Hematopoietic multipotent progenitor cell treated with erythropoietin and hydrocortisone succinate and interleukin-3 and kit ligand, for 4 days (in vitro differentiated cells): ENCODE measurements at places on chromosomes 6 and 20.

DNA sequence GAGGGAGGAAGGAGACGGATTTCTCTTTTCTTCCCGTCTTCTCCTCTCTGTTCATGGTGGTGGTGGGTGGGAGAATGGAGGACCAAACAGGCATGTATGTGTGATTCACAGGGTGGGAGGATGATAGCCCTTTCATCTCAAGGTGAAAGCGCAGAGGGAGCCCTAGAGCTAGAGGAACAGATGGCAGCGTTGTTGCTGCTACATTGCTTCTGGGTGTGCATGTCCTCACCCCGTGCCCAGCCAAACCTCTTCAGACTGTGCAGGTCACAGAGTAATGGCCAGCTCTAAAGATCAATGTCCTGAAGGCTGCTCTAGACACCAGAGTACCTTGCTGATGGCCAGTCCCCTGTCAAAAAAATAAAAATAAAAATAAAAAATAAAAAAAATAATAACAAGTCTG lies 301.8 kb downstream of the TBC1D7 start:
- peak; percentile 62 for DNase-seq

DNA sequence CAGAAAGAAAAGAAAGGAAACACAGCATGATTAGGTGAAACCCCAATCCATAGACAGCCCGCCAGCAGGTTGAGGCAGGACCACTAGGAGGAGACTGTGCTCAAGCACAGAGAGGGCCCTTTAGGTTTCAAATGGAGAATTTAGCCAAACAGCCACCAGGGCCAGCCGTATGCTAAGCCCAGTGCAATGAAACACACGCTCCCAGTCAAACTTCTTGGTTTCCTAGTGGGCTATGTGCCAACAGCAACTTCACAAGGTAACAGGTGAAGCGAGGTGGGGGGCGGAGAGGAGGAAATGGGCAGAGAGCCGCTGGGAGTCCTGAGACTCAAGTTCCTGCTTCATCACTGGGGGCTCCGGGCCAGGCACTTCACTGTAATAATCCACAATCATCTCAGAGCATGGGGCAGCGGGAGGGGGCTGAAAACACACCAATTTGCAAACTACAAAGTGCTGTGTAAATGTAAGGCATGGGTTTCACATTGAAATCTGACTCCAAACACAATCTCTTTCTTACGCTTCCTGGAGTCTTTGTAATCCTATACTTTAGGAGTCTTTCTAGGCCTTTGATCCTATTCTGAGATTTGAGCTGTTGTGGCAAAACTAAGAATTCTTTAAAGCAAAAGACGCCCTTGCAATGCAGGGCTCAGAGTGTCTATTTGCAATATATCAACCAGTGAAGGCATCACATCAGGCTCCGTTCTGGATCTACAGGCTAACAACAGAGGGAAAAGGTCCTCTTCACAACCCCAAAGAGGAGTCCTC lies 117.3 kb downstream of the OPRM1 start:
- peak; percentile 81 for DNase-seq

GRCh38 chr20:12166053-12166717 lies 248.5 kb downstream of the BTBD3 start:
- DNase-seq, result no peak

- DNase-seq, result no peak
Measured at GRCh38 chr20:24755411-24755922, 193.6 kb upstream of the CST7 start.

- DNase-seq, result no peak
Measured at GRCh38 chr6:45742591-45742990, 273.1 kb downstream of the CLIC5 start.

DNA sequence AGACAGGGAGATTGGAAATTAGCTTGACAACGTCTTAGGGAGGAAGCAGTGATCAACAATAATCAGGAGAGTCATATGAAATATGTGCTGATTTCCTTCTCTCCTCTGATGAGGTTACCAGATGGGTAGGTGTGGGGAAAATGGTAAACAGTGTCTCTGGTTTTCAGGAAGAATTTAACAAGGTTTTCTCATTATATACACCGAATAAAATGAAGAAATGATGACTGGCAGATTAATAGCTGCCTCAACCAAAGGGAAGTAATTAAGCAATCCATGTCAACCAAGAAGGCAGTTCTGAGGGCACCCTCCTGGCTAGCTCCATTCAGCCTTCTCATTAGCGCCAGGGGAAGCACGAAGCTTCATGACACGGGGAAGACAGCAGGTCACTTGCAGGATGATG lies 12.7 kb upstream of the RAMACL start:
- peak; percentile 47 for DNase-seq

DNA sequence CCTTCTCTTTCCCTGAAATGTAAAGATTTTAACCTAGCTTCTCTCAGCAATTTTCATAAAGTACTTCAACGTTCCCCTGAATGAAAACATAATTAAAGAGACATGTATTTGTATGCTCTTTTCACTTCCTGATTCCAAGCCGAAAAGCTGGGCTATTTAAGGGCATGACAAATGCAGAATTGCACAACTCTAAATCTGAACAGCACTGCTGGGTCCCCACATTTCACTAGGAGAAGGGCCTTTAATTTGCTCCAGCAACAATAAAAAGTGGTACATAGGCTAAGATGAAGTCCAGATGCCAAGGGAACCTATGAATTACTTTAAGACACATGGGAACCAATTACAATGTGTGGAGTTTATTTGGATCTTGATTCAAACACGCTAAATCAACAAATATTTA lies 42.0 kb downstream of the IRAK1BP1 start:
- peak; percentile 59 for DNase-seq

GRCh38 chr6:83216806-83217205 lies 23.6 kb downstream of the RWDD2A start:
- no peak for DNase-seq

- DNase-seq, result no peak
Measured at GRCh38 chr20:31690124-31690666, 32.5 kb downstream of the BCL2L1 start.

DNA sequence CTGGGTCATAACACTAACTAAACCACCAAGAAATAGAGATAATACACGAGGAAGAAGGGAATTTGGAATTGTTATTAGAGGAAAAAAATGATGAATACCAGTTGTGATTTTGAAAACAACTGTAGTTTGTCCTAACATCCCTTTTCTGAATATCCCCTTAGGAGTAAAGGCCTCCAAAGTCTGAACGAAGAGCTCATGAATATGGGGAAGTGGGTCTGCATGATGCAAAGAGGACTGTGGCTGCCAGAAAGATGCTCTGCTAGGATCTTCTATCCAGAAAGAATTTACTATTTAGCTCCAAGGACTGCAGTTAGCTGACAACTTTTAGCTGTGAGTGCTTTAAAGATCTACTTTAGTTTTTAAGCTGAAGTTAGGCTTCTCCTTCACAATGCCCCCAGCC lies 308.8 kb upstream of the HS3ST5 start:
- no peak for DNase-seq

DNA sequence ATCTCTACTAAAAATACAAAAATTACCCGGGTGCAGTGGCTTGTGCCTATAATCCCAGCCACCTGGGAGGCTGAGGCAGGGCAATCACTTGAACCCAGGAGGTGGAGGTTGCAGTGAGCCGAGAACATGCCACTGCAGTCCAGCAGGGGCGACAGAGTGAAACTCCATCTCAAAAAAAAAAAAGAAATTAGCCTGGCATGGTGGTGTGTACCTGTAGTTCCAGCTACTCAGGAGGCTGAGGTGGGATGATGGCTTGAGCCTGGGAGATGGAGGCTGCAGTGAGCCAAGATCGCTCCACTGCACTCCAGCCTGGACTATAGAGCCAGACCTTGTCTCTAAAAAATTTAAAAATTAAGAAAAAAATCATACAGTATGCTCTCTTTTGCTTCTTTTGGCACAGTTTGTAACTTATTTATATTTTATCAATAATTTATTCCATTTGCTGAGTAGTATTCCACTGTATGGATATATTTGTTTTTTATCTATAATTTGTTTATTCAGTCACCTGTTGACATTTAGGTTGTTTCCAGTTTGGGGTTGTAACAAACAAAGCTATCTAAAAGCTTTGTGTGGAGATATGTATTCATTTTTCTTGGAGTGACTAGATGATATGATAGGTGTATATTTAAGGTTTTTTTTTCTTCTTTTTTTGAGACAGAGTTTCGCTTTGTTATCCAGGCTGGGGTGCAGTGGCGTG lies 8.0 kb upstream of the MYBL2 start:
- DNase-seq, result peak; percentile 40

DNA sequence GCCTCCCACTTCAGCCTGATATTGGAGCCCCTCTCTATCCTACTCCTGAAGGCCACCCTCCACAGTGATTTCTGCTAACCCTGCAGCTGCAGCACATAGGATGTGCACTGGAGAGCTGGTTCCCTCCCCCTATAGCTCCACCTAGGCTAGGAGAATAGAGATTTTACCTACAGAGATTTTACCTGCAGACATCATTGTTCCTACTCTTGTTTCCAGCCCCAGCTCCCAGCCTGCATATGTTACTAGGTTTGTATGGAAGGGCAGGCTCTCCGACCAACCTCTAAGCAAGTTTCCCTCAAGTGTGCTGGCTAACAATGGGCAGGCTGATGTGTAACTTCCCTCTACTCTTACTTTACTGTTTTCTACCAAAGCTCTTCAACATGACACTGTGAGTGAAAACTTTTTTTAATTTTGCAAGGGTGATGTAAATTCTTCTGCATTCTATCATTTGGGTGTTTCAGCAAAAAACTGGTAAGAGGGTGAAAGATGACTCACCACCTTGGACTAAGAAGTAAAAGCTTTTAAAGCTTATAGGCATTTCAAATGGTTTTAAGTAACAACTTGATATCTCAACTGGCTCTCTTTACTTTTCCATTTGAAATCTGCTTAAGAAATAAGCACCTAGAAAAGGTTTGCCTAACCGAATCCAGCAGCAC lies 106.8 kb downstream of the CDK19 start:
- DNase-seq, result no peak

DNA sequence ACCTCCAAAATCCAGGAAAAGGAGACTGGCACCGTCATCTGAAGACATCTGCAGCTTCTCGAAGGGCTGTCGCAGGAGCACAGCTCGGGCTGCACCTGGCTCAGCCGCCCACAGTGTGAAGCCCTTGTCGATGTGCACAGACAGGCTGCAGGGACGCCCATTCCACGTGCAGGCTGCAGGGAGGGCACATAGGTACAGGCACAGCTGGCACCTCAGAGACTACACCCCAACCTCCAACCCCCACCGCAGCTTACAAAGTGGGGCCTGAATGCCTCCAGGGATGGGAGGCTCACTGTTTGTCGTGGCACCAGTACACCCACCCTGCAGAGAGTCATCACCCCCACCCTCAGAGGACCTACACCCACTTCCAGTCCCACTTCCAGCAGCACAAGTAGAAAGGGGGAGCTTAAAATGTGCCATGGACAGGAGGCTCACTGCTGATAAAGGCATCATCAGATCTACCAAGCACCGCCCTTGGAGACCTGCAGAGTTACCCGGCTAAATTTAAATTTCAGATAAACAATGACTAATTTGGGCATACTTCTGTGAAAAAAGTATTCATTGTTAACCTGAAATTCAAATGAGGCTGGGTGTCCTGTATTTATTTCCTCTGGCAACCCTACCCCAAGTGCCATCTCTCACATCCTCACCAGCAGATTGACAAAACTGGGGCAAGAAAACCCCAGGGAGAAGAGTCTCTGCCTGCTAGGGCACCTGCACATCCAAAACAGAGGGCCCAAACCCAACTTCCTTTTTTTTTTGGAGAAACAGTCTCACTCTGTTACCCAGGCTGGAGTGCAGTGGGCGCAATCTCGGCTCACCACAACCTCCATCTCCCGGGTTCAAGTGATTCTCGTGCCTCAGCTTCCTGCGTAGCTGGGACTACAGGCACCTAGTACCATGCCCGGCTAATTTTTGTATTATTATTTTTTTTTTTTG lies 7.7 kb upstream of the CDK5RAP1 start:
- peak; percentile 25 for DNase-seq

DNA sequence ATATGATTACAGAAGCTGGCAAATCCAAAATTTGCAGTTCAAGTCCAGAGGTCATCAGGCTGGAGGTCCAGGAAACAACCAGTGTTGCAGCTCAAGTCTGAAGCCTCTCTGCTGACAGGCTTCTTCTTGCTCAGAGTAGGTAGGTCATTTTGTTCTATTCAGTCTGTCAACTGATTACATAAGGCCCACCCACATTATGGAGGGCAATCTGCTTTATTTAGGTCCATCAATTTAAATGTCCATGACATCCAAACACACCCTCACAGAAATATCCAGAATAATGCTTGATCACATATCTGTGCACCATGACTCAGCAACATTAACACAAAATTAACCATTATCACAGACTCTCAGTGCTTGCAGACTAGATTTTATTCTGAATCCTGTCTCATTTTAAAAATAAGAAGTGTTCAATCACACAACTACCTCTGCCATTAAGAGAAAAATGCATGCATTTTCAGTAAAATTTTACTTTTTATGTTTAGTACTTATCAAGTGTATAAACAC lies 759.2 kb upstream of the ADGRB3 start:
- DNase-seq, result no peak

DNA sequence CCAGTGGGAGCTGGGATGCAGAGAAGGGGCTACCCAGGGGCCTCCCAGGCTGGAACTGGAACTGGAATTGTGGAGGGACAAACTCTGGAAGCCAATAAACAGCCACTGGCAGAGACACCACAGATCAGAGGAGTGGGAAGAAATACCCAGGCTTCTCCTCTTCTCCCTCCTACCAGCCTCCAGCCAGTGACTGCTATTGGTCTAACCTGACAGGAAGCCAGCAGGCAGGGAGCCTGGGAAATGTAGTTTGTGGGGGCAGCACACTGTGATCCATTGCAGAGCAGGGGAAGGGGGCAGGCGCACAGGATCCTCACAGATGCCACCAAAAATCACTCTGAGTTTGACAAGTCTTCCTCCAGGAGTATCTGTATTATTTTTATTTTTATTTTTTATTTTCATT lies 12.1 kb upstream of the MLN start:
- peak; percentile 59 for DNase-seq

- peak; percentile 35 for DNase-seq
Measured at GRCh38 chr6:130366107-130367005, 539 bp downstream of the TMEM200A start.

DNA sequence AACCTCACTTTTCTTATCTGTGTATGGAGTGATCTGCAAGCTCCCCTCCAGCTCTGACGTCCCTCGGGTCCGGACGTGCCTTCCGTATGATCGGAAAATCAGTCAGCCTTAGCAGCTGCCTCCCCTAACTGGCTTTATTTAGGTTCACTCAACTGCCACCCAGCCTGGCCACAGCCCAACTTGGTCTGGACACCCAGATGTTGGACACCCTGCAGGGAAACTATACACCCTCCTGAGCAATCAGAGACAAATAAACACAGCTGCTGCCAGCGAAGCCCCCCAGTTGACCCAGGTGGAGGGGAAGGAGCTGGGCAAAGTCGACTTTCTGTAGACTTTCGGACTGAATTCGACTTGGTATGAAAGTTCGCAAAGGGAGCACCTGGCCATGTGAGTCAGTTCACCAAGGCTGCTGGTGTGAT lies 28.9 kb downstream of the TBC1D7 start:
- no peak for DNase-seq
